Activated naive CD4-positive, alpha-beta T cell treated with anti-CD3 and anti-CD28 coated beads for 36 hours (primary cell): ENCODE measurements at places on chromosomes 11 and 22.

DNA sequence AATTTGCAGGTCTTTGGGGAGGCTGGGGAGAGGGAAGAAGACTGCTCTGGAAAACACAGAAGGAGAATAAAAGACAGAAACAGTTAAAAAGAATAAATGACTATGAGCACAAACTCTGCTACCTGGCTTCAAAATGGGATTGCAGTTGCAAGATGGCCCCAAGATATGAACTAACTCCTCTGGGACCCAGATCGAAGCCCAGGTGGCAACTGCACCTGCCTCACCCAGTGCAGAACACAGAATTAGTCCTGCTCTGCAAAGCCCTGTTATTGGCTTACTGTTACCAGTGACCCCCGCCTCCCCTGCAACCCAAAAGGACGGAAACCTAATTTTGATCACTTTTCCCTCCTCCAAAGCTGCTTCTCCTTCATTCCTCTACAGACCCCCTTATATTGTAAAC lies 35.9 kb upstream of the POU2AF1 start:
- DNase-seq: no peak
- no peak overlapping the region for H3K27ac ChIP-seq
- H3K4me1 ChIP-seq: peaks cover 49% of the 10 kb centered on the region
- H3K27me3 ChIP-seq: no peaks in the 10 kb centered on the region

DNA sequence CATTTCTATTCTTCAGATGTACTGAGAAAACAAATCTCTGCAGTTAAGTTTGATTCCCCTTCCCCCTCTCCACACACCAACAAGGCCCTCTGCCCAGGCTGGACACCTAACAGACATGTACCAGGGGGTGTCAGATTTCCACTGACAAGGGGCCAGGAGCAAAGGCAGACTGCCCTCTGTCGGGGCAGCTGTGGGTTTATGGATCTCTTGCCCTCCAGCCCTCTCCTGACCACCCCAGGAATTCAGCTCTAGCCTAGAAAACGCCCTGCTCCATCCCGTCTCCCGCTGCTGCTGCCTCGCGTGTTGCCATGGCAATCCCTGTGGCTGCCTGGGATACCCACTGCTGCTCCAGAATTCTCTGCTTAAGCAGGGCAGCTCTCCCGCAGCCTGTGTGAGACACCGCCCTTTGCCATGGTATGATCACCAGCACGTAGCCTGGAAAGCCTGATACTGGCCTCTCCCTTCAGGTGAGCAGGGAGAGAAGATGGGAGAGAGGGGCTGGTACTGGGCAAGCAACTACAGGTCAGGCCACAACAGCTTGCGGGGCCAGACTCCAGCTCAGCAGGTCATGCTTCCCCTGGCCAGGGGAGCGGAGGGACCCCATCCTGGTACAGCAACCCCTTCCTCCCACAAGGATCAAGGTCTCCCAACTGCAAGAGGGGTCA lies 41.6 kb downstream of the BUD13 start:
- no peak for DNase-seq
- peaks cover 2% of the 10 kb centered on the region for H3K27me3 ChIP-seq
- H3K4me3 ChIP-seq: no peak overlapping the region
- no peak overlapping the region for H3K27ac ChIP-seq
- peaks cover 10% of the 10 kb centered on the region for H3K4me1 ChIP-seq
- no peaks in the 10 kb centered on the region for H3K36me3 ChIP-seq

GRCh38 chr11:41050791-41051190 lies 408.7 kb downstream of the LRRC4C start:
- no peak for DNase-seq
- H3K27me3 ChIP-seq: no peaks in the 10 kb centered on the region
- no peak overlapping the region for H3K27ac ChIP-seq
- H3K4me3 ChIP-seq: no peak overlapping the region
- H3K4me1 ChIP-seq: no peaks in the 10 kb centered on the region

- H3K27me3 ChIP-seq: peaks cover 17% of the 10 kb centered on the region
- no peak overlapping the region for H3K27ac ChIP-seq
- no peak for DNase-seq
- H3K4me1 ChIP-seq: peaks cover 11% of the 10 kb centered on the region
- no peaks in the 10 kb centered on the region for H3K36me3 ChIP-seq
Measured at GRCh38 chr11:57463671-57464538, 3.6 kb downstream of the RTN4RL2 start.

- H3K36me3 ChIP-seq: no peaks in the 10 kb centered on the region
- H3K4me3 ChIP-seq: no peak overlapping the region
- H3K27ac ChIP-seq: no peak overlapping the region
- no peaks in the 10 kb centered on the region for H3K4me1 ChIP-seq
Measured at GRCh38 chr11:131904756-131905155, 534.3 kb downstream of the NTM start.

DNA sequence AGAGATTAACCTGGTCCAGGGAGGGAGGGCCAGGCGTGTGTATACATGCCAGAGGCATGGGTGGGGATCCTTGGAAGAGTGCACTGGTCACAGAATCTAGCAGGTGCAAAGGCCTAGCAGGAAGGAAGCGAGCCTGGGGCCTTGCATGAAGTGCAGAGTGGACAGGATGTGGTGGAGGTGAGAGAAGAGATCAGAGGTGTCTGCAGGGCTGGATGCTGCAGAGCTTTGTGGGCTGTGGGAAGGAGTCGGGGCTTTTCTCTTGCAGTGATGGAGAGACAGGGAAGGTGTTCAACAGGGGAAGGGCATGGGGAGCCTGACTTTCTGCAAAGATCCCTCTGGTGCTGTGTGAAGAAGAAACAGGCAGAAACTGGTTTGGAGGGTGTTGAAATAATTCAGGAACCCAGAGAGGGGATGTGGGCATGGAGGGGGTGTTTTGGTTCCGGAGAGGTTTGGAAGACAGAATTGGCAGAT lies 2.5 kb upstream of the TPST2 start:
- no peaks in the 10 kb centered on the region for H3K27me3 ChIP-seq
- H3K4me1 ChIP-seq: peaks cover 33% of the 10 kb centered on the region
- H3K36me3 ChIP-seq: no peaks in the 10 kb centered on the region
- H3K4me3 ChIP-seq: no peak overlapping the region

GRCh38 chr22:35128637-35129036 lies 62.7 kb downstream of the ISX start:
- no peak for DNase-seq
- H3K36me3 ChIP-seq: no peaks in the 10 kb centered on the region
- no peaks in the 10 kb centered on the region for H3K4me1 ChIP-seq
- no peak overlapping the region for H3K27ac ChIP-seq
- peaks cover 28% of the 10 kb centered on the region for H3K27me3 ChIP-seq

GRCh38 chr11:105609341-105609781 lies 512 bp upstream of the GRIA4 start:
- H3K4me3 ChIP-seq: no peak overlapping the region
- H3K4me1 ChIP-seq: peaks cover 20% of the 10 kb centered on the region
- peaks cover 54% of the 10 kb centered on the region for H3K27me3 ChIP-seq

GRCh38 chr11:76280151-76280881 lies 74.0 kb upstream of the WNT11 start:
- no peaks in the 10 kb centered on the region for H3K27me3 ChIP-seq
- H3K4me1 ChIP-seq: no peaks in the 10 kb centered on the region
- no peaks in the 10 kb centered on the region for H3K36me3 ChIP-seq
- no peak overlapping the region for H3K4me3 ChIP-seq
- no peak overlapping the region for H3K27ac ChIP-seq

DNA sequence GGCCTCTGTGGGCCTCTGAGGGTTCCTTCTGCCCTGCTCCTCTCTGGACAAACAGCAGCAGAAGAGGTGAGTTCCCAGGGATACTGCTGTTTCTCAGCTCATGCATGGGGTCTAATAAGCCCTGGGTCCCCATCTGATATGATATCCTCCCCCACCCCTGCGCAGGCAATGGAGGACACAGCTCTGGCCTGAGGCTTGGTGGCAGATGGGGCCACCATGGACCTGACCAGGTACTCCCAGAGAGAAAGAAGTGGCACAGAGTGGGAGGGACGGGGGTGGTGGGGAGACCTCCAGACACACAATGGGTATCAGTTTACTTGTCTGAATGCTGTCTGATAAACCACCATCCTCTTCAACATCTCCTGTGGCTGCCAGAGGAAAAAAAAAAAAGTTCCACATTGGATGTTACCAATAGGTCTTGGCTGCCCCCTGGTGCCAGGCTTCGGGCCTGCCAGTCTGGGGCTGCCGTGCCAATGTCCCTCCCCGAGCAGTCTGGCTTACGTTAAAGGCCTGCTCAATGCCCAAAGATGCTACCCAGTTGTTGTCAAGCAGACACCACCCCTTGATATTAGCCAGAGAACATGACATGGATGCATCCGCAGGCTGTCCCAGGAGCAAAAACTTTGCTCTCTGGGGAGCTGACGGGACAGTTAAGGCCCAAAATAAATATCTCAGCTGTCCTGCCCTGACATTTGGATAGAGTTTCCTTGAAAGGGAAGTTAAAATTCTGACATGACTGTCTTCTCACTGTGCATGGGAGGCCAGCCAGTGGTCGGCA lies 27.9 kb upstream of the ABCC8 start:
- no peaks in the 10 kb centered on the region for H3K36me3 ChIP-seq
- H3K27me3 ChIP-seq: peaks cover 4% of the 10 kb centered on the region
- peak; percentile 85 for DNase-seq
- no peaks in the 10 kb centered on the region for H3K4me1 ChIP-seq

DNA sequence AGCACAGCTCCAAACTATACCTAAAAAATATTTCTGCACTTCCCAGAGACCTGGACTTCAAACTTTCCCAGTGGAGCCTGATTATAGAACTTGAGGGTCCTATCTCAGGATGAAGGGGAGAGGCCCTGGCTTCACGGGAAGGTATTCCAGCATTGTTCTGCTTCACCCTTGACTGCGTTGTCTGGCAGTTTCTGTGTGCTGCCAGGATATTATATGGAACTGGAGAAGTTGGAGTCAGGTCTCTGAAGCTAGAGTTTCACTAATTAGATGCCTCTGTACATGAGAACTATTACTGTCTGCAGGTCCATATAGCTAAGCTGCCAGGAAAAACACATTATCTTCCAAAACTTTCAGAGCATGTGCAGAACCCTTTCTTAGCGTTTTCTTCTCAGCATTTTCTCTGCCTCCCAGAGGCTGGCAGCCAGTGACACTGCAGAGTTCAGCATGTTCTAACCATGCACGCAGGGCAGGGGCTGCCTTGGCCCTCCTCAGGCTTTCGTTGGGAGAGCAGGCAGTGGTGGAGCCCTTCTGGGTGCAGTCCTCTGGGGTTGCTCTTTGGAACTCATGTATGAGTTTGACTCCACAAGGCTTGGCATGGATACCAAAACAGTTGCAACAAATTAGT lies 99.3 kb downstream of the CWC15 start:
- H3K4me3 ChIP-seq: no peak overlapping the region
- no peak for DNase-seq
- peaks cover 23% of the 10 kb centered on the region for H3K4me1 ChIP-seq
- no peak overlapping the region for H3K27ac ChIP-seq
- no peaks in the 10 kb centered on the region for H3K27me3 ChIP-seq
- H3K36me3 ChIP-seq: no peaks in the 10 kb centered on the region

DNA sequence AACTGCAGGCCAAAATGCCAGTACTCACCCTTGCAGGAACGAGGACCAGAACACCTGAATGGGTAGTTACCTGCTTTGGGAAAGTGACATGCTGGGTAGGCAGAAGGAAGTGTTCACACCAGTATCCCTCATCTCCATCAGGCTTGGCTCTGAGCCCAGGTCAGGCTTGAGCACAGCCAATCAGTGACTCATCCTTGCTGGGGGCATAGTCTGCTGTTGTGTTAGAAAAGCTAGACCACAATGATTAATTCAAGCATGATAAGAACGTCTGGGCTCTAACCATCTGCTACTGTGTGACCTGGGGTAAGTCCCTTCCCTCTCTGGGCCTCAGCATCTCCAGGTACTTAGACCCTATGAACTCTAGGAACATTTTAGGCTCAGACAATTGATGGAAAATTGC lies 450.4 kb downstream of the MIAT start:
- H3K27me3 ChIP-seq: peaks cover 4% of the 10 kb centered on the region
- no peak overlapping the region for H3K4me3 ChIP-seq
- no peaks in the 10 kb centered on the region for H3K4me1 ChIP-seq
- no peak overlapping the region for H3K27ac ChIP-seq

GRCh38 chr22:24303007-24303406 lies 32.4 kb downstream of the SPECC1L start:
- no peak overlapping the region for H3K27ac ChIP-seq
- no peaks in the 10 kb centered on the region for H3K27me3 ChIP-seq
- H3K4me1 ChIP-seq: peaks cover 70% of the 10 kb centered on the region

GRCh38 chr11:77371646-77372045 lies 70.2 kb upstream of the GDPD4 start:
- H3K4me1 ChIP-seq: peaks cover 10% of the 10 kb centered on the region
- H3K4me3 ChIP-seq: no peak overlapping the region
- no peak for DNase-seq
- no peak overlapping the region for H3K27ac ChIP-seq
- H3K27me3 ChIP-seq: no peaks in the 10 kb centered on the region
- peaks cover 16% of the 10 kb centered on the region for H3K36me3 ChIP-seq

DNA sequence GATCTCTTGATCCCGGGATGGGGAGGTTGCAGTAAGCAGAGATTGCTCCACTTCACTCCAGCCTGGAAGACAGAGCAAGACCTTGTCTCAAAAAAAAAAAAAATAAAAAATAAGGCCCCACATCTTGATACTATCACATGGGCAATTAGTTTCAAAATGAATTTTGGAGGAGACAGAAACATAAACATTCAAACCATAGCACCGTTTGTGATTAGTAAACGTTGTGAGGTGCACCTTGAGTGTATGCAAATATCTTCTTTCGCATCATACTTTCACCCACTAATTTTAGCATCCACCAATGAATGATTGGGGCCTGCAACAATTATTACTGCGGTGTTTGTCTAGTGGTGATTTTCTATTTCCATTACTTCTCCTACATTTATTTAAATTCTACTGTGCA lies 11.0 kb upstream of the SPDYC start:
- no peak for DNase-seq
- no peaks in the 10 kb centered on the region for H3K27me3 ChIP-seq
- H3K4me3 ChIP-seq: no peak overlapping the region

DNA sequence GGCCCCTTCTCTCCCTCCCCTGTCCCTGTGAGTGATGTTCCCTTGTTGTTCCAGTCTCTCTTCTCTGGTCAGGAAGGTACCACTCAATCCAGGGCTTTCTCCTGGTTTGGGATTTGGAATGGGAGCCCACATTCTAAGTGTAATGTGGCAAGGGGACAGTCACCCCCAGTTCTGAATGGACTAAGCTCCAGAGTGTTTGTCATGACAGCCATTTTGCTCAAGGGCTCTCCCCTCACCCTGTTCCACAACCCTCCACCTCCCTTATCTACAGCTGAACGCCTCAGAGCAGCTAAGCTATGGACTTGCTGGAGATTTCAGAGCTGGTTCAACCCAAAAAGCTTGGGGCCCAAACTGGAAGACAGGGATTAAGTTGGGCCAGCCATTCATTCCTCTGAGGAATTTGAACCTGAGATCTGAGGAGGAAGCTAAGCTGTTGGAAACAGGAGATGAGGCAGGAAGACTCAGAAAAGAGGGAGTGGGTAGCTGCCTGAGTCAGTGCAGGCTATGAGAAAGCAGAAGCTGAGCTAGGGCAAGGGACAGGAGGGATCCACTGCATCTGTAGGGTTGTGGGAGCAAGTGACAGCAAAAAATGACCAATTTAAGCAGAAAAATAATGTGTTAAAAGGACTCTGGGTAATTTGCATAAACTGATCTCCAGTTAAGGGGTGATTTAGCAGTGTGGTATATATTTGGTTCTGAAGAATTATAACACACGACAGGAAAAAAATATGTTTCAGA lies 22.9 kb upstream of the FCHSD2 start:
- H3K27me3 ChIP-seq: no peaks in the 10 kb centered on the region
- H3K4me1 ChIP-seq: no peaks in the 10 kb centered on the region
- no peak for DNase-seq
- no peak overlapping the region for H3K4me3 ChIP-seq
- no peak overlapping the region for H3K27ac ChIP-seq
